ENCODE measurements at places on chromosomes 1 and 21.

- no peak for DNase-seq
These were observed 226.5 kb upstream of the CAMK1G start for GRCh38 chr1:209356976-209357377.

- DNase-seq = no peak
These were observed 24.8 kb downstream of the CNST start for GRCh38 chr1:246591047-246591446.

DNA sequence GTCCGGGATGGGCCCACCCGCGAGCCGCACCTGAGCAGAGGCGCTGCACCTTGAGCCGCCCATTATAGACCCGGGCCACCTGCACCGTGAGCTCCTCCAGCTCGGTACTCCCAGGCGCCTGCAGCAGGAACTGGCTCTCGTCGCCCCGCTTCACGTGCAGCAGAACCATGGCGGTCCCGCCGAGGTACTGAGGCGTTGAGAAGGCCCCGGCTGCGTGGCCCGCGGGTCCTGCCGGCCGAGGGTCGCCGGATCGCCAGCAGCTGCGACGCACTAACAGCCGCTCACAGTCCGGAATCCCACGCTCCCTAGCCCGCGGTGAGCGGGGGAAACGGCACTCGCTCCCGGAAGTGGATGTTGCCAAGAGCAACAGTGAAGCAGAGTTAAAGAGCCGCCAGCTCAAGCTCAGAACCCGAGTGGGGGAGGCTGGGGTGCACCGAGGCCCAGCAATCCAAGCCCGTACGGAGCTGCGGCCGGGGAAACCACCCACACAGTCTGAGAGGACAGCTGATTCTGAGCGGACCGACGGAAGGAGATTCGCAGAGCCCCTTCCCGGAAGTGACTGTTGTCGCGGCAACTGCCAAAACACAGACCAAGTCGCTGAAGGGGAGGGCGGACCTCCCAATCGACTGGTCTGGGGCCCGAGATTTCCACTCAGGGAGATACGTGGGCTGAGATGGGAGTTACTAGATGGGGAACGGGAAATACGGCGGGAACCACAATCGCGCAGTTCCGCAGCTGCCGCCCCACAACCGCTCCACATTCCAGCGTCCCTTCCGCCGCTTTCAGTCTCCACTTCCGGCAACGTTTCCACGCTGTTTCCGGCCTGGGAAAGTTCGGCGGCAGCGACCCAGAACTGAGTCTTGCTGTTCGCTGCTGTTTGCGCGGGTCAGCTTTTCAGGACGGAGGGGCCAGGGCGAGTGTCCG, at the start of gene CFAP298:
Gene CFAP298, minus strand, starts transcription at position 303 of the 924 bp plus-strand sequence. Its CDS starts 134 bp downstream, at position 169.
- DNase-seq = peak; percentile 58

DNA sequence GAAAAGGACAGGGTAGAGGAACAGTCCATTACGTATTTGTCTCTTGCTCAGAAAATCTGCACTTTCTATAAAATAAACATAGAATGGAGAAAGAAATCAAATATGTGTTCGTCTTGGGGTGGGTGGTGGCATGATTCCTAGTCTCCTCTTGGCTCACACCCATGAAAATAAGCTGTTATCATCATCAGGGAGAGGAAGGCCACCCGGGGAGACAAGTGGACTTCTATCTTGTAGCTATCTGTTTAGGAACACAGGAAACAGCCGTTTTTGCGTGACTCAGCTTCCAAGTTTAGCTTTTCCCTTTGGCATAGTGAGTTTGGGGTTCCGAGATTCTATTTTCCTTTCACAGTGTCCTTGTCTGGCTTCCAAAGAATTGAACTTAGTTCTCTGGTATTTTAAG, 622.3 kb downstream of the PTPRU start:
- DNase-seq = no peak

- no peak for DNase-seq
These were observed 3.2 kb upstream of the MYOC start for GRCh38 chr1:171655746-171656116.

Data from stimulated activated CD4-positive, alpha-beta T cell treated with anti-CD3 and anti-CD28 coated beads, Interleukin-1b, Interleukin-23, amount 100 ng/mL, for 1 hour (primary cell).